IMR-90 (cell line): ENCODE measurements at places on chromosomes 1 and 21. TPM values are rescaled to one million over a fixed set of nuclear protein-coding genes. Genes with fewer than 3 reads are reported as not detected.

- H3K27me3 ChIP-seq, result no peaks in the 10 kb centered on the region
- no peak overlapping the region for H3K4me3 ChIP-seq
- H3K27ac ChIP-seq, result no peak overlapping the region
- peaks cover 5% of the 10 kb centered on the region; the same call in 1 of the 2 replicates for H3K4me1 ChIP-seq
Observed at GRCh38 chr1:64839261-64839660, 94.4 kb downstream of the RAVER2 start.

- no peaks in the 10 kb centered on the region for H3K27me3 ChIP-seq
- H3K4me3 ChIP-seq, result no peak overlapping the region
- no peaks in the 10 kb centered on the region for H3K36me3 ChIP-seq
- DNase-seq, result peak; percentile 7
- no peaks in the 10 kb centered on the region for H3K4me1 ChIP-seq
- no peak overlapping the region for H3K27ac ChIP-seq
Observed at GRCh38 chr1:5514527-5515183, 477.6 kb downstream of the NPHP4 start.

GRCh38 chr1:94698356-94698755 lies 121.8 kb upstream of the SLC44A3 start:
- DNase-seq, result peak; percentile 54
- H3K27ac ChIP-seq, result peak overlapping the region; percentile 60
- peaks cover 17% of the 10 kb centered on the region for H3K4me1 ChIP-seq
- H3K36me3 ChIP-seq, result no peaks in the 10 kb centered on the region
- no peak overlapping the region for H3K4me3 ChIP-seq

DNA sequence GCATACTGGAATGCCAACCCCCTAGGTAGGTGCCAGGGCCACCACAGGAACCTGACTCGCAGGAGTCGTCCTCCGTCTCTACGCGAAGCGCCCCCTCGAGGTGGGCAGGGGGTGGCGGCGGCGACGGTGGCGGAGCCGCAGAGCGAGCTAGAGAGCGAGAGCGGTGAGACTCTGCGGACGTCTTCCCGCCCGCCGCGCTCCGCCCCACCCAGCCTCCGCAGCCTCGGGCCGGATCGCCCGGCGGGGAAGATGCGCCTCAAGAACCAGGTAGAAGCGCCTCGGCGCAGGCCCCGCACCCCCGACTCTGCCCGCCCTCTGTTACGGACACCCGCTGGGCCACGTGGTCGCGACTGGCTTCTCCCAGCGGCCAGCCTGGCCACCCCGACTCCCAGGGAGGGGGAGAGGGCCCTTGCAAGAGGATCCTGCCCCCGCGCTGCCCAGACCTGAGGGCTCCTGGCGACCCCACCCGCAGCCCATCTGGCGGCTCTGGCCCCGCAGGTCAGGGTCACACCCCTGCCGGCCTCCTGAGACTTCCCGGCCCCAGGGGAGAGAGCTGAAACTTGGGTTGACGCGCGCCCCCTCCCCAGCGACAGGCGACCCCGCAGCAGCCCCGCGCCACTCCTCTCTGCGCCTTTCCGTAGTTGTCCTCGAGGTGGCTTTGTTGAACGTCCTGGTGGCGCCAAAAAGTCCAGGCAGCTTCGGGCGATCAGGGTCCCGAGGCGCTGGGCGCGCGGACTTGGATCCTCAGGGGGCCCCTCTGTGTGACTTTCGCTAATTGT lies 24.4 kb upstream of the AGBL4 start:
- no peak for DNase-seq
- H3K27me3 ChIP-seq, result no peaks in the 10 kb centered on the region
- H3K4me1 ChIP-seq, result no peaks in the 10 kb centered on the region

DNA sequence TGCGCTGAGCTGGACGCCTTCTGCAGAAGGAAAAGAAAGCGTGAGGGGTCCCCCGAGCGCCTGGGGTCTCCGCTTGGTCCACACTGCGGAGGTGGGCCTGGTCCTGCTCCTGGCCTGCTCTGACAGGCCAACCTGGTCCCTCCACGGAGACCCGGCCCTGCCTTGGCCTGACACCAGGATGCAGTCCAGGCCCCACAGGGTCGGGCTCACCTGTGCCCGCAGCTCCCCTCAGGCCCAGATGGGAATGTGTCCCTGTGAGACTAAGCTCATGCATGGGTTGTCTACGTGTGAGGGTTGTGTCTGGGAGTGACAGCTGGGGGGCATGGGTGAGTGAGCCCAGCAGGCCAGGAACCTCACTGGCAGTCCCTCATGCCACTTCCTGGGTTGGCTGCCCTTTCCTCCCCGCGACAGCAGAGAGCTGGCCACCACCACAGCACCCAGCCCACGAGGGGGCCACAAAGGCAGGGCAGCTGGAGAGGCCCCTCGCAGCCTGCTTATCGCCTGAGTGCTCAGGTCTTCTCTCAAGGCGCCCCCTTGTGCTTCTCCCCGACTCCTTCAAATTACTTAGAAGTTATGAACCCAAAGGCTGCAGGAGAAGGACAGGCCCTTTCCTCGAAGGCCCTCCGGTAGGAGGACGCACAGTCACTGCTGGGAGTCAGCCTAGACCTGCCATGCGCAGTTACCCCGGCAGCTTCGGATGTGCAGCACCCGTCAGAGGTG lies 41.1 kb downstream of the SLC45A1 start:
- H3K27ac ChIP-seq, result no peak overlapping the region
- H3K36me3 ChIP-seq, result peaks cover 93% of the 10 kb centered on the region
- H3K4me1 ChIP-seq, result peaks cover 3% of the 10 kb centered on the region; the same call in 1 of the 2 replicates
- H3K27me3 ChIP-seq, result no peaks in the 10 kb centered on the region
- no peak for DNase-seq
- H3K4me3 ChIP-seq, result no peak overlapping the region

GRCh38 chr21:33057385-33057940 lies 12.5 kb upstream of the OLIG1 start:
- no peak for DNase-seq
- H3K4me3 ChIP-seq, result no peak overlapping the region
- no peak overlapping the region for H3K27ac ChIP-seq

DNA sequence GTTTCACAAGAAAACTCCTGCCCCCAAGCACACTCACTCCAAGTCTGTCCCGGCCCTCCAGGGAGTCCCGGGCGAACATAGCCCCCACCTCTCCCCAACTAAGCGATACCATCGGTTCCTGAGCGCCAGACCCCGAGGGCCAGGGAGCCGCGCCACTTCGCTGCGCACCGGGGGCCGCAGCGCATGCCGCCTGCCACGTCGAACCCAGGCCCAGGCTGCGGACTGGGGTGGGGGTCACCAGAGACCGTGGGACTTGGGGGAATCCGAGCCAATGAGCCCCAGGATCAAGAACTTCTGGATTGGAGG lies 801 bp downstream of the RSPO1 start:
- no peak for DNase-seq
- peaks cover 84% of the 10 kb centered on the region for H3K27me3 ChIP-seq
- H3K4me3 ChIP-seq, result no peak overlapping the region

DNA sequence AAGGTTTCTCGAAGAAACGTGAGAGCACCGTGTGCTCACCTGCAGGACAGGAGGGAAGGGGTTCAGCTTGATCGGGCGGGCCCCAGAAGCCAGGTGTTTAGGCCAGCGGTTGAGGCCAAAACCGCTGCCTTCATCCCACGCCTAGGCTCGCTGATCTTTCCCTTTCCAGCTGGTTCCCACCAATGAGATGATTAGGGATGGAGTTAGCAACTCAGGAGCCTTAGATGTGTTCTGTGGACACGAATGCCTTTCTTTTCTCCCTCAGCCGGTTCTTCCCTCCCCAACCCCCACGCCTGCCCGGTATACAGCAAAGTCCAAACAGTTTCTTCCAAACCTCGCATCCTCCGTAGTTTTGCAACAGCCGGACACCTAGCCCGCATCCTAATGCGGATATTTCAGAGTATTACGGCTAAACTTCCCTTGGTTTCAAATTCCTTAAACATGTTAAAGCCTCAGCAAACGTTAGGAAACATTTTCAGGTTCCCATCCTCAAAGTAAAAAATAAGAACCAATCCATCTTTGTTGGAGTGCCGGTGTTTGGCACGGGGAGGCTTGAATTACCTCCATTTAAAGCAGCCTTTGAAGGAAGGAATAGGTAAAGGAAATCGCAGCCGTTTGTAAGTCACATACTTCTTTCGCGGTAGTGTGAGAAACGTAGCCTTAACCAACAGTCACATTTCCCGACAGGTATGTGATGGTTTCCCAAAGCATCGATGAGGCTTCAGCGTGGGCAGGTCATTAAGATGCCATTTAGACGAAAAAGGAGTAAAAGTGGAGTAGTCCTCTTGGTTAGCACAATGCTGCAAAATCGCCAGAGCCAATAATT lies 1.1 kb downstream of the LRRC8C start:
- H3K27me3 ChIP-seq, result no peaks in the 10 kb centered on the region
- DNase-seq, result peak; percentile 48
- H3K36me3 ChIP-seq, result no peaks in the 10 kb centered on the region
- peak overlapping the region; percentile 91 for H3K27ac ChIP-seq

GRCh38 chr1:37240897-37241296 lies 206.6 kb upstream of the GRIK3 start:
- no peaks in the 10 kb centered on the region for H3K36me3 ChIP-seq
- DNase-seq, result no peak
- H3K27ac ChIP-seq, result no peak overlapping the region
- H3K4me1 ChIP-seq, result no peaks in the 10 kb centered on the region
- H3K27me3 ChIP-seq, result no peaks in the 10 kb centered on the region

DNA sequence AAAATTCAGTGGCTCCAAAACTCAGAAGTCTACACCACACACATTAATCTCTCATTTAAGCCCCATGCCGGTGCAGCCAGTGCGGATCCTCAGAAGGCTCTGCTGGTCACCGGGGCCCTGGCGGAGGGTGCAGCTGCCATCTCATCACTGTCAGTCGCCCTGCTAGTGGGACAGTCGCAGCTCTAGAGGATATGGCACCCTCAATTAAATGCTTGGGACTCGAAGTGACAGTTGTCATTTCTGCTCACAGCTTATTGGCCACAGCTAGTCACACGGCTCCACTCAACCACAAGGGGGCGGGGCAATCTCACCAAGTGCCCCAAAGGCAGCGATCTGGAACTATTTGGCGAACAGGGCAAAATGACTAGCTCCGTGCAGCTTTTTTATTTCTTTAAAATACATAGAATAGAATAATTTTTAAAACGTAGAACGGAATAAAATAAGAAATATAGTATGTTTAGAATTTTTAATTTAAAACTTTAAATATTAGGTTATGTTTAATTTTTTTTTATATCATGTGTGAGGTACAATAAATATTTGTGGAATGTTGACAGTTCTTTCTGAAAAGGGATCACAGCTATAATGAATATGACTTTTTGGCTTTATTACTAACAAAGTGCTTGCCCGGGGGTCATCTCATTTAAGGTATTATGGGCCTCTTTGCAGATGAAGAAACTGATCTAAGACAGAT lies 8.0 kb upstream of the MAN1C1 start:
- peaks cover 20% of the 10 kb centered on the region for H3K27me3 ChIP-seq
- no peaks in the 10 kb centered on the region for H3K4me1 ChIP-seq
- no peak overlapping the region for H3K27ac ChIP-seq

DNA sequence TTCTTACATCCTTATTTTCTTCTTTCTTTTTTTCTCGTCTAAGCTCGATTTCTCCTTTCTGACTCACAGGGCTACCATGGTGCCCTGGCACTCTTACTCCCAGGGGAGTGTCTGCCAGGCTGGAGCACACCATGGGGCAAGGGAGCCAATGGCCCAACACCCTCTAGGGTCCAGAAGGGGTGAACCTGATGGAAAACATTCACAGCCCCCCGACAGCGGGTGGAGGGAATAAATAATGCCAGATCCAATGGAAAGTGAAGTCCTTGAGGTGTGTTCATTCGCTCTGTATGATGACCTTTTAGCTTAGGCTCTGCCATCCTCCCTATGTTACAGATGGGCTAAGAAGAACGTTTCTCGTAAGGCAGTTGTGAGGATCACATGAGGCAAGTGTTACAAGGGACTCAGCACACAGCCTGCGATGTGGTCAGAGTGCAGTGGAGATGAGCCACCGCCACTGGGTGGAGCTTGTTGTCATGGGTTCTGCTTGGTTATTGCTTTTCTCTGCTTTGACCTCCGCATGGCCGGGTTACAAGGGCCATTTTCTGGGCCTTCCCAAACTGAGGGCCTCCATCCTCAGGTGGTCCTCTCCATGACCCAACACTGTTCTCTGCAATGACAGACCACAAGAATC lies 3.5 kb upstream of the FCMR start:
- H3K27me3 ChIP-seq, result peaks cover 6% of the 10 kb centered on the region; the same call in 1 of the 2 replicates
- DNase-seq, result no peak
- H3K4me3 ChIP-seq, result no peak overlapping the region
- H3K27ac ChIP-seq, result no peak overlapping the region
- no peaks in the 10 kb centered on the region; the same call in 1 of the 2 replicates for H3K4me1 ChIP-seq

DNA sequence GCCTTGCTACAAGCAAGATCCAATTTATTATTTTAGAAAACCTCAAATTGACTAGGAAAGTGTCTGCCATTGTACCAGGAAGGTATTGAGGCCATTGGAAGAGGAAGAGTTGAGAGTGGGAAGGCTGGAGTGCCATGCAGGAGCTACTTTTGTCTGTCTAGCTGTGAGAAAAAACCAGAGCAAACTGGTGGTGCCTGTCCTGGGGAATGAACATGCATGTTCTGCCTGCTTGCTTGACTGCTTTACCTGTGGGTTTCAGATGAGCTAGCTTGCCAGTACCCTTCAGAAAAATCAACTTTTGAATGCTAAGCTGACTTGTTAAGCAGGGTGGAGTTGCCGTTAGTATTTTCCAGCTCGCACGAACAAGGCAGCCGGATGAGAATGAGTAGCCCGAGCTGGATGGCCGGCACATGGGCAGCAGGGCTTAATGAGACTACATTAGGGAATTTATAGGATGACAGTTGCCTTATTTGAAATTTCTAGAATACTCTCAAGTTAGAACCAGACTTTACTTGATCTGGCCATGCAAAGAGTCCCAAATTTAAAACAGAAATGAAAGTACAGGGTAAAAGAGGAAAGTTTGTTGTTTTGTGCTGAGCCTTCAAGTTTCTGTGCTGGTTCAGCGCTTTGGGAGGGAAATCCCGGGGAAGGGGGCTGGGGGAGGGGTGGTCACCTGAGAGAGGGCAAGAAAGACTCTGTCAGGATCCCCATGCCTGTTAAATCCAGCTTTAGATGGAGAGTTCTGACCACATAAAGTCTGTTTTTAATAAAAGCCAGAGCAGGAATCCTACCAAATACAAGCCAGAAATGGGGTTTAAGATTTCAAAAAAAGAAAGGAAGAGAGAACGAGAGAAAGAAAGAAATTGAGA lies 29.6 kb upstream of the C1orf105 start:
- DNase-seq, result no peak
- H3K4me3 ChIP-seq, result no peak overlapping the region
- no peak overlapping the region for H3K27ac ChIP-seq
- no peaks in the 10 kb centered on the region for H3K36me3 ChIP-seq
- H3K4me1 ChIP-seq, result peaks cover 5% of the 10 kb centered on the region

GRCh38 chr1:36846357-36846756 lies 188.0 kb downstream of the GRIK3 start:
- no peaks in the 10 kb centered on the region for H3K4me1 ChIP-seq
- H3K36me3 ChIP-seq, result no peaks in the 10 kb centered on the region
- no peak overlapping the region for H3K27ac ChIP-seq
- no peaks in the 10 kb centered on the region for H3K27me3 ChIP-seq

GRCh38 chr1:87905651-87906050 lies 577.0 kb downstream of the LMO4 start:
- no peak overlapping the region for H3K27ac ChIP-seq
- DNase-seq, result no peak
- no peaks in the 10 kb centered on the region for H3K27me3 ChIP-seq

- no peak overlapping the region for H3K4me3 ChIP-seq
- no peaks in the 10 kb centered on the region; the same call in 1 of the 2 replicates for H3K27me3 ChIP-seq
- H3K4me1 ChIP-seq, result peaks cover 2% of the 10 kb centered on the region
- no peak overlapping the region for H3K27ac ChIP-seq
- H3K36me3 ChIP-seq, result peaks cover 29% of the 10 kb centered on the region
Observed at GRCh38 chr1:12296623-12297022, 66.8 kb downstream of the VPS13D start.

TSPAN1 gene
- polyA plus RNA-seq, result 0.82 and 0.89 TPM in 2 replicates

APCS gene
- not detected in 2 replicates for polyA plus RNA-seq

ANGPTL7 gene
- polyA plus RNA-seq, result not detected in 2 replicates

PLPPR4 gene
- polyA plus RNA-seq, result 3.9 and 4.5 TPM in 2 replicates

LAD1 gene
- 0.07 and 0.09 TPM in 2 replicates for polyA plus RNA-seq

P3R3URF gene
- polyA plus RNA-seq, result not detected in 2 replicates

C1orf94 gene
- not detected in 2 replicates for polyA plus RNA-seq

PIK3C2B gene
- polyA plus RNA-seq, result 2.9 and 4.3 TPM in 2 replicates
